ENCODE measurements at places on chromosomes 2 and 18.

DNA sequence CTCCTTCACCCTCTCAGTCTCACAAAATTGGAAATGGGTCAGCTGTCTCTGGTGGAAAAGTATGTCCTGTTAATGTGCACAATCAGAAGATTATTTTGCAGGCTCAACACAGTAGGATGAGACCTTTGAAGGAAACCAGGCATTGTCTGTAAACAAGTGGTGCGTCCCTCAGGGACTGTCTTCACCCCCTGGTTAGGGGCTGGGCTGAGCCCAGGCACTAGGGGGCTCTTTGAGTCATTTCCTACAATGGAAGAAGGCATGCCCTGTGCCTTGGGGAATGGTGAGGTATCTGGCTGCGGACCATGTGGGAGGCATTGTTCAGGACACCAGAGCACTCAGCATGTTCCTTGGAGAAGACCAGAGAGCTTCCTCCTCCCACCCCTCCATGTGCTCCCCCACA, 26.8 kb downstream of the PKDCC start:
- no peak for DNase-seq

DNA sequence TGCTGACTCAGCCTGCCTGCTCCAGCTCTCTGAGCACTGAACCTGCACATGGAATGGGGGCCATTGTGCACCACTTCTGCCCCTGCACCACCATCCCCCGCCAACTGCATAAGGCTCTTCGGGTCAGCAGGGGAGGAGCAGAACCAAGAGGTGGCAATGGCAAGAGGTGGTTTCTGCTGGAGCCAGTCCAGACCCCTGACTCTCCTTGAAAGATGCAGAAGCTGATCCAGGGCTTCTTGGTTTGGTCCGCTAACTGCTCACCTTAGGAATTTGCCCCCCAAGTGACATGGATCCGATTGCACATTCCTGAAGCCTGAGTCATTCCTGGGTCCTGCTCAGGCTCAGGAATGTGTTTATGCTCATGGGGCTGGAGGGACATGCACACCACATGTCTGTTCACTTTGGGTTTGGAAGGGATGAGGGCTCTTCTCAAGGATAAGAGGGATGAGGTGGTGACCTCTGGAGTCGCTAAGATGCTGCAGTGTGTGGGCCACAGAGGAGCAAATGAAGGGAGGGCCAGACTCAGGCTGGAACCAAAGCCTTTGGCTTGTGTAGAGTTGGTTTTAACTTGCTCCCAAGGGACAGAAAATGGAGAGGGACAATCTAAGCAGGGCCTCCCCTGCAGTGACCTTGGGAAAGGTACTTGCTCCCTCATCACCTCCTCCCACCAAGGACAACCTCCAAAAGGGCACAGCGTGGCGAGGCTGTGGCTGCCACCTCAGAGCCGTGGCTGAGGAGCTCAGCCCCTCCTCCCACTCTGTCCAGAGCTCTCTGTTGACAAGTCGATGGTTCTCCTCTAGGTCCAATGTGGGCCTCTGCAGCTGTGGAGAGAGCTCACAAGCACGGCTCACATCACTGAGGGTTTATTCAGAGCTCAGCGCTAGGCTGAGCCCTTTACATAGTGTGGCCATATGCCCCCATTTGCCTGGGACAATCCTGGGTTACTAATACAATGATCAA, 66.2 kb downstream of the HS1BP3 start:
- no peak for DNase-seq

DNA sequence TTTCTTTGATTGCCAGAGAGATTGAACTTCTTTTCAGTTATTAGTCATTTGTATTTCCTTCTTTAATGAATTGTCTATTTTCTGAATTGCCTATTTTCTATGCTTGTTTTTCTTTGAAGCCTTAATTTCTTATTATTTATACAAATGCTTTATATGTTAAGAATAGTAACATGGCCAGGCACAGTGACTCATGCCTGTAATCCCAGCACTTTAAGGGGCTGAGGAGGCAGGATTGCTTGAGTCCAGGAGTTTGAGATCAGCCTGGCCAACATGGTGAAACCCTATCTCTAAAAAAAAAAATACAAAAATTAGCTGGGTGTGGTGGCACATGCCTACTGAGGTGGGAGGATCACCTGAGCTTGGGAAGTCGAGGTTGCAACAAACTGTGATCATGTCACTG, 4.7 kb upstream of the RAB11FIP5 start:
- no peak for DNase-seq

DNA sequence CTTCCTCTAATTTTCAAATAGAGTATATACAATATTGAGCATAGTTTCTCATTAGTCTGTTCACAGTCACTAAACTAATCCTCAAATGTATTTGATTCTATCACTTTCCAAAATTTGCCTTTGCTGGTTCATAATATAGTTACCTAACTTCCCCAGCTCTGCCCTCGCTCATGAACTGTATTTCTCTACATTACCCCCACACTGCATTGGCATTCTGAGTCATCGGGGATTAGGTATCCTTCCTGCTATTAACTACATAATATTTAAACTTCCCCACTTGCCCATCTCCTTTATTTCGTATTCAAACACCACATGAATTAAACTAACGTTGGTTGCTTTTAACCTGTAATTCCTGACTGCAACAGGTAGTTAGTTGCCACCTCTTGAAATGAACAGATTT, 14.8 kb upstream of the CLASP1 start:
- DNase-seq: no peak

- no peak for DNase-seq
Observed at GRCh38 chr2:235390816-235391194, 103.0 kb upstream of the AGAP1 start.

- DNase-seq: no peak
Observed at GRCh38 chr2:70904371-70905216, 31.1 kb upstream of the ATP6V1B1 start.

GRCh38 chr2:160538559-160539355, 45.1 kb upstream of the RBMS1 start:
- DNase-seq: no peak

DNA sequence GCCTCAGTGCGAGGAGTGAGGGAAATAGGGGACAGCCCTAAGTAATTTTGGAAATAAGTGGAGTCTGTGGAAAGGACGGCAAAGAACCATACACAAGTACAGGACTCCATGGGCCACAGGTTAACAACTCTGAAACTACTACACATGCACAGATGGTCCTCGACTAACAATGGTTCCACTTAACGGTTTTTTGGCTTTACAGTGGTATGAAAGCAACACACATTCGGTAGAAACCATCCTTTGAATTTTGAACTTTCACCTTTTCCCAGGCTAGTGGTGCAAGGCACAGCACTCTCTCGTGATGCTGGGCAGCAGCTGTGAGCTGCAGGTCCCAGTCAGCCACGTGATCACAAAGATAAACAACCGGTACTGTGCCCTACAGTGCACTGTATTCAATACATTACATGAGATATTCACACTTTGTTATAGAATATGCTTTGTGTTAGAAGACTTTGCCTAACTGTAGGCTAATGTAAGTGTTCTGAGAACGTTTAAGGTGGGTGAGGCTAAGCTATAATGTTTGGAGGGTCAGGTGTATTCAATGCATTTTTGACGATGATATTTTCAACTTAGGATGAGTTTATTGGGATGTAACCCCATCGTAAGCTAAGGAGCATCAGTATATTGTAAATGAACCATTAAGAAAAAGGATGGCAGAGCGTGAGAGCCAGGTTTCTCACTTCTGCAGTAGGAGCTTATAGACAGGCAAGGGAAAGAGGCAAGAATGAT, 44.6 kb downstream of the TBC1D8 start:
- no peak for DNase-seq

DNA sequence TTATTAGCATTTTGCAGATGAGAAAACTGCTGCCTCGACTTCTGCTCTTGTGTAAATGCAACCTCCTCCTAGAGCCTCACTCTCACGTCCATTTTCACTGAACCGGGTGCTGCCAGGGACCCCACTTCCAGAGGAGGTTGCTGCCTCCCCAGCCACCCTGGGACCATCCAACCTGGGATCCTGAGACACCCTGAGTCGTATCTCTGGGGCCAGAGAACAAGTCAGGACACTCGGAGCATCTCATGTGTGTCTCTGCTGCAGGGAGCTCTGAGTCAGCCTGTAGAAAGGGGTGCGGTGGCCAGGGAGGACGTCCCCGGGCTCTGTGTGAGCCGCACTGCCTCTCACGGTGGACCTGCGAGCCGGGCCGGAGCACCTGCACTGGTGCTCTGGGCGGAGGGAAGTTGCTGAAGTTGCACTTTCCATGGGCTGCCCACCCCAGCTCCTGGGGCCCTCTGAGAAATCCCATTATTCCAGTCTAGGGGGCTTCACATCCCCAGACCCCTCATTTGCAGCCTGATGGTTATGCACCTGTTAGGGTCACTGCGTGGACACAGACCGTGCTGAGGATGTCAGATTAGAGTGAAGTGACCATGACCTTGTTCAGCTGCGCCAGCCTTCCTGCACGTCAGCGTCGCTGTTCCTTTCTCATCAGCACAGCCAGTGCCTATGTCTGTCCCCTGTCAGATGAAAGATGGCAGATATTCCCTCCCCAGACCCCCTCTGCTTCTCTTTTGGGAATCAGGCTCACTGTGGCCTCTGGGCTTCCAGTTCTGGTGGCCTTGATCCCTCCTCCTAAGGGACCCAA, 230.4 kb downstream of the KLHL29 start:
- DNase-seq: no peak

DNA sequence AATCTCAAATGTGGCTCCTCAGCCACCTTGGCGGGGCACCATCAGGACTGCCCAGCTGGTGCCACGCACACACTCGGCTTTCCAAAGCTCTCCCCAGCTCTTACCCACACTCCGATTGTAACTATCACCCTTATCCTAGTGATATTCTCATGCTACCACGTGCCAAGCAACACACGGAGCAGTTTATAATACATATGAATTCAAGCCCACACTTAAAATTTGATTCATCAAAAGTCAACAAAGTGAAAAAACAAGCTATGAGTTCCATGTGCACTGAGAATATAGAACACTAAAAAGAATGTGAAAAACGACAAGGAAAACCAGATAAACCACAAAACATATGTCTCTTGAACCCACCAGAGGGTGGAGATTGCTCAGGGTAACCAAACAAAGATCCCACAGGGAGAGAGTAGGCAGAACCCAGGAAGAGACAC, 31.6 kb downstream of the LONRF2 start:
- no peak for DNase-seq

DNA sequence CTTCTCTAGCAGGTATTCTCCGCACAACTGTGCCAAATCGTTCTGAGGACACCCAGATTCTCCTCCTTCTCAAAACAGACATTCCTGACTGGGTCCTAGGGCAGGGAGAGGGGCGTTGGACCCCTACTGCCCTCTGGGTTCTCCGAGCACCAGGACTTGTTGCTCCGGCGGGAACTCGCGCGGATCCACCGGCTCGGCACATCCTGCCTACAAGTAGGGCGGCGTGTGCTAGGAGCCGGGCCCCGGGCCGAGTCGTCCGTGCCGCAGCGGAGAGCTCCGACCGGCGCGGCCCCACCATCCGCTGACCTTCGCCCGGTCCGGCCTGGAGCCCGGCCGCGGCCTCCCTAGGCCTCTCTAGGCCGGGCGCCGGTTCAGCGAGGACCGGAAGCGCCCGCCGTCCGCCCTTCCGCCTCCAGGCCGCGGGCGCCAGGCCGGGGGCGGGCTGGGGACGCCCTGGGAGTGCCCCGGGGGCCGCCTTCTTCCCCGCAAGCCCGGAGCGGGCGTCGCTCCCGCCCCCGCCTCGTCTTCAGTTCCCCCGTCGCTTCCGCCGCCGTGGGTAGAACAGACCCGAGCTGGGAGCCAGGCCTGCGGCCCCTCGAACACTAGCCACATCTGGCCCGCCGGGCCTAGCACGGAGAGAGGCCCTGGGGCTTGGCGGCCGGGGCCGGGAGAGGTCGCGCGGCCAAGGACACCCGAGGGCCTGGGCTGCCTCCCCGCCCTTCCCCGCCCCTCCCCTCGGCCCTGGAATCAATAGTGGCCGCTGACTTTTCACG, 7.6 kb upstream of the ONECUT2 start:
- no peak for DNase-seq

DNA sequence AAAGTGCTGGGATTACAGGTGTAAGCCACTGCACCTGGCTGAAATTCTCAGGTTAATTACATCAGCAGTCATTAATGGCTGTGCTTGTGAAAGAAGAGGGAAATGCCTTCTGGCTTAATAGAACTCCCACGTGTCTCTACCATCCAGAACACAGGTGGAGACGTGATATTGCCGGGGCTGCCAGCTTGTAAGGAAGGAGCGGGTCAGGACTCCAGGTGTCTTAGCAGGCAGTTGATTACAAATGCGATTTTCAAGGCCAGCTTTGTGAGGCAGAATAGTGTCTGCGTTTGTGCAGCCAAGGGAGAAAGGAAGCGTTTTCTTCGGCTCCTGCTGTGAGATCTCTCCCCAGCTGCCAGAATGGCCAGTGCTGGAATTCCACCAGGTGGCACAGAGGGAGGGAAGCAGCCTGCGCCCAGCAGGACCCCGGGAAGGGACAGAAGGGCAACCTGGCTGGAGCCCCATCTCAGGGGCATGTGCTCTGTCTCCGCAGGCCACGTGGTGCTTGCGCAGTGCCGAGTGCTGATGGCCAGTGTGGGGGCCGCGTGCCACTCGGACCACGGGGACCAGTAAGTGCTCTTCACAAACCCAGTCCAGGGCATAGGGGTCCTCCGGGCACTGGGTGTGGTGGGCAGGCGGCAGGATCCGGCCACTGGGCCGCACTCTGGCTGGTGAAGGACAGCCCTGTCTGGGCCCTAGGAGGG, 3.7 kb upstream of the ESPNL start:
- no peak for DNase-seq

GRCh38 chr2:241302759-241303651, 12.5 kb downstream of the HDLBP start:
- DNase-seq: no peak

DNA sequence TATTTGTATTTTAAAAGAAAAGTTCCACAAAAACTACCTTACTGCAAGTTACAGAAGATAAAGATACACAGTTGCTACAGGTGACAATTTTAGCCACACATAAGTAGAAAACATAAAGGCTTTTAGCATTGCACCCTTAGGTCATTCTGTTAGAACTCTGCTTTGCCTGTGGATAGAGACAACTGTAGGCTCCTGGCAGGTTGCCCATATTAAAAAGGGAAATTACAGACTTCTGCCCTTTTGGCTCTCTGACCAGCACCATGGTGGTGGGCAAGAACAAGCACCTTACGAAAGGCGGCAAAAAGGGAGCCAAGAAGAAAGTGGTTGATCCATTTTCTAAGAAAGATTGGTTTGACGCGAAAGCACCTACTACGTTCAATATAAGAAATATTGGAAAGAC, 223.3 kb downstream of the MC4R start:
- no peak for DNase-seq

GRCh38 chr2:183248866-183249567, 124.8 kb downstream of the NUP35 start:
- DNase-seq: no peak

GRCh38 chr2:150276737-150277136, 210.7 kb downstream of the RND3 start:
- DNase-seq: no peak

DNA sequence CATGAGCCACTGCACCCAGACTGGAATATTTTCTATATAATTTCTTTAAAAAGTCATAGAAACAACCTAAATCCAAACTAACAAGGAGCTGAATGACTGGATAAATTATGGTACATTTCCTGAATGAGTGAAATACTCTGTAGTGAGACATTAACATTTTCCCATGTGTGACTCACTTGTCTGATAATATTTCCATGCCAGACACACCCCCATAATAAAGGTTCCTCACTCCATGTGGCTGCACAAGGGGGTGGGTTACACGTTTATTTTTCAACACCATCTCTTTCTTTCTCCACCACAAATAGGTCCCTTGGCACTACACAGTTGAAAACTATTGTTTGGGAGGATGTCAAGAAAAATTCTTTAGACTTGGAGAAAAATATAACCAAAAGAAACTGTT, 266.3 kb upstream of the LYPD1 start:
- no peak for DNase-seq

- DNase-seq: no peak
Observed at GRCh38 chr2:24362253-24362652, 1.9 kb upstream of the ITSN2 start.

GRCh38 chr2:204743393-204743960, 198.2 kb downstream of the PARD3B start:
- no peak for DNase-seq
